ENCODE measurements at places on chromosomes 5 and 9.

GRCh38 chr9:84230355-84231145 lies 110.0 kb downstream of the SLC28A3 start:
- no peak for DNase-seq

GRCh38 chr5:21087766-21088165 lies 1099.8 kb upstream of the CDH18 start:
- no peak for DNase-seq

GRCh38 chr9:127184641-127185040 lies 62.2 kb upstream of the ANGPTL2 start:
- no peak for DNase-seq

DNA sequence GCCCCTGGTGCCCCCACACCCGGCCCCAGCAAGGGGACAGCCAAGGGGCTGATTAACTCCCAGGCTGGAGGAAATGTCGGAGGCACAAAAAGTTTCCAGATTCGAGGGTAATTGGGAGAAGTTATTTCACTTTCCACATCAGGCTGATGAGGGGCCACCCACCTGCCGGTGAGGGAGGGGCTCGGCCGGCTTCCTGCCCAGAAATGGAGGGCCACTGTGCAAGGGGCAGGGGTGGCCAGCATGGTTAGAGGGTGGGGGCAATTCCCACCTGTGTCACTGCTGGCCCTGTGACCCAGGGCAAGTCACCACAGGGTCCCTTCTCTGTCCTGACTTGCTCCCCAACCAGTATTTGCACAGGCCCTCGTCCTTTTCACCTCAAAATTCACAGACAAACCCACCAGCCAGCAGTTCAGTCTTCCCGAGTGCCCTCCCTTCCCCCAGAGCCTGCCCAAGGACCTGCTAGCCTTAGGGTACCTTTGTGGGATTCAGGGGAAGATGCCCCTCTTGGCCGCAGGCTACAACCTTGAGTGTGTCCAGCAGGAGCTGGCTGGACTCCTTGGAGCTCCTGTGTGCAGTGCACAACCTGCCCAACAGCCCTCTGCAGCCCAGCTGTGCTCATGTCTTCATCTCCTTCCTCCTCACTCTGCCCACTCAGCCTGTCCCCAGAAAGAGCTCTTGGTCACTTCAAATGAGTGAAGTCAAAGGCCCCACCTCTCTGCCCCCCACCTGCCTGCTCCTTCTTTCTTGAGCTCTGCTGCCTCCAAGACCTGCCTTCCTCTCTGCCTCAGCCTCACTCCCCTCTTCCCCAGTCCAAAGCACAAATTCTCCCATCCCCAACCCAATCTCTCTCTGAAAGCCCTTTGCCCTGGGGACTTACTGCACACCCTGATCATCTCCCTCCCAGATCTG lies 130.5 kb downstream of the BARX1 start:
- no peak for DNase-seq

GRCh38 chr9:136686794-136687711 lies at the start of gene AGPAT2:
Gene AGPAT2, minus strand, starts transcription at chr9:136687457. Its CDS starts 100 bp downstream, at chr9:136687357.
- peak; percentile 55 for DNase-seq

DNA sequence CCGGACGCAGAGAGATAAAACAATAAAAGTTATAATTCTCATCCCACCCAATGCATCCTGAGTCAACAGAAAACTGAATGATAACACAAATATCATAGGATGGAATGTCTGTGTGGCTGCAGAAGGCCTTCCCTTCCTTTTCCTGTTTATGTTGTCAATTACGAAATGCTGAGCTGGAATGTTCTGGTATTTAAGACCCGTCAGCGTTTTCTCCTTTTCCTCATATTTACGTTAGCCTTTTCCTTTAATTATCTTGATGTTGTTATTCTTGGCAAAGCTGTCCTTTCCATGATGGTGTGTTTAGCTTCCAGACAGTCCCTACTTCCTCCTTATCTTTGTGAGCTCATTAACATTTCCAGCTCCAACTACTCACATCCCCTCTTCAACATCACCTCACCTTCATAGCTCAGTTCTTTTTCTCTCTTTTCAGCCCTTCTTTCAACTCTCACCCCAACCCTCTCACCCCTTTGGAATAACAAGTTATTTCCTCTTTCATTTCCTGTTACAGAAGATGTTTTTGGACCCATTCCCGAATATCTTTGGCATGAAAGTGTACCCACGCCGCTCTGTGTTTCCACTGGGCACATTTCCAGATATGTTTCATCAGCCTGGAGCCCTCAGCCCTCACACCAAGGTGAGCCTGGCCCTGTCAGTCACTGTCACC lies 221.6 kb downstream of the NR2F1-AS1 start:
- no peak for DNase-seq

GRCh38 chr5:174667526-174667925 lies 56.9 kb upstream of the MSX2 start:
- no peak for DNase-seq

- no peak for DNase-seq
Observed at GRCh38 chr5:172603251-172603806, 37.7 kb upstream of the NEURL1B start.

- no peak for DNase-seq
Observed at GRCh38 chr5:6505416-6505755, 56.7 kb downstream of the UBE2QL1 start.

DNA sequence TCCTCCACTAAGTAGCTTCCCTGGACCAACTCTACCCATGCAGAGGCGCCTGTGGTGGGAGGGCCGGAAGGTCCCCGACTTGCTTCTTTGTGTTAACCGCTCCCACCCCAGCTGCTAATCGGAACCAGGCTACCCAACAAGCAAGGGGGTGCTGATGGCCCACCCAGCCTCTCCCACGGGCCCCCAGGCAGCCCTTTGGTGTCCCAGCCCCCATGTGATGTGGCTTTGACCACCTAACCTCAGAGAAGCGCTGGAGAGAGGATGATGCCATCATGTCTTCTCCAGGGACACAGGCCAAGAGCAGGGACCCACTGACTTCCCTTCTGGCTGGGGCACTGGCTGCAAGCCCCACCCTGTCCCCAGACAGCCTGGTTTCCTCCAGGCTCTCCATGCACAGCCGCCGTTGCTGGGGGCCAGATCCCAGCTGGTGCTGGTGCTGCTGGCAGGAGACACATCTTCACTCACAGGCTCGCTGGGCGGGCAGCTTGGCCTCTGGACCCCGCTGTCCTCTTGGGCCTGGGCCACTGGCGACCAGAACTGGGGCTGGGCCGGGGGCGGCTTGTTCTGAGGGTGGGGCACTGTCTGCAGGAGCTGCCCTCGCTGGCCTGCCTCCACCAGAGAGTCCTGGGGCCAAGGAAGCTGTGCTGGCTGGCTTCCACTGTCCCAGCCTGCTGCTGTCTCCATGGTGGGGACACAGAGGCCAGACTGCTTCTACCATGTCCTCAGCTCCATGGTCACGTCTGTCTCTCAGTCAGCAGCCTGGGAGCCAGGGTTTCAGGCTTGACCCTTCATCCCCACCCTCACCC lies 27.8 kb downstream of the LAMC3 start:
- DNase-seq, result no peak

- no peak for DNase-seq
Observed at GRCh38 chr9:21322911-21323461, 12.2 kb downstream of the KLHL9 start.

- no peak for DNase-seq
Observed at GRCh38 chr9:78668148-78668832, 371.4 kb downstream of the PSAT1 start.

DNA sequence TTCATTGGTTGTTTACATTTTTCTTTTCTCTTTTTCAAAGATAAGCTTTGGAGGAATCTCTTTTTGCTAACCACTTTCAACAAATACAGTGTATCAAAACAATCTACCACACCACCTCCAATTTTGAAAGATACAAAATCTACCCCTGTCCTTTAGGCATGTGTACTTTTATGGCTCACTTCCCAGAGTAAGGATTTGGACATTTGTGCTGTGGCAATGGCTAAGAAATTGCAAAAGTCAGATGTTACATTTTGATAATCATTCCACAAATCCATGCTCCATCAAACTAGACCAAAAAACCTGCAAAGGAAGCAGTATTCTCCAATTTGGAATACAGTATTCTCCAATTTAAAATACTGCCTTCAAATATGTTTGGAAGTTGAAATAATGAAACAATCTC lies 204.9 kb downstream of the MCTP1 start:
- DNase-seq, result no peak

- no peak for DNase-seq
Observed at GRCh38 chr9:134546246-134546731, 95.3 kb upstream of the COL5A1 start.

DNA sequence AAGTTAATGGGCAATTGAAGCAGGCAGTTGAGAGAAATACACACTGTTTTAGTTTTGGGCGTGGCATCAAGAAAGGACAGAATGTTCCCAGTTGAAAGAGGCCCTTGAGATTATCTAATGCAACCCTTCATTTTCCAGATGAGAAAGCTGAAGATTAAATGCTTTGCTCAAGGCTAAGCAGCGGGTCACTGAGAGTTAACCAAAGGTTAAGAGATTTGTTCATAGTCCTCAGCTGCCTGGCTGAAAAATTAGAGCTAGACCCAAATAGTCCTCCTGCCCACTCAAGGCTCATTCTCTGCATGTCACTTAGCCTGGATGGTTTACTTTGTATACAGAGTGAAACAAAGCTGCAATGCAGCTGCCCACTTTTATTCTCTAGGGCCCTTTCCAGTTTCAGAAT lies 46.7 kb upstream of the MAMDC2 start:
- DNase-seq, result no peak

- no peak for DNase-seq
Observed at GRCh38 chr5:89133129-89133528, 250.1 kb upstream of the MEF2C start.

- DNase-seq, result no peak
Observed at GRCh38 chr5:27568811-27569210, 530.4 kb upstream of the CDH9 start.

DNA sequence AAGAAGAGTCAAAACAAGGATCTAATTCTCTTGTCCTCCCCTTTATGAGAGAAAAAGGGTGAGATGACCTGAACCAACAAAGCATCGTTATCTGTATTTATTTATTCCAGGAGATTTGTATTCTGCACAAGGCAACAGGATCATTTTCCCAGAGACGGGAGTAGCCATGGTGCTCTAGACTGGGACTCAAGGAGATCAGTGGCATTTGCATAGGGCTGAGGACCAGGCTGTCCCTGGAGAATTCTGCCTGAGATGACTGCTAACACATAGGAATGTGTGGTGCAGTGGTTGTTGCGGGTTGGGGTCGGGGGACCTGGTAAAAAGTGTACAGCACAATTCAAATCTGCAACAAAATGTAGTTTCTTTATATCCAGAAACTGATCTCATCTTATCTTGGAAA lies 22.3 kb upstream of the ZNF474 start:
- no peak for DNase-seq
